ENCODE measurements at places on chromosomes 12 and 14.

- DNase-seq = no peak
- H3K36me3 ChIP-seq = no peaks in the 10 kb centered on the region
- H3K27ac ChIP-seq = no peak overlapping the region
- no peak overlapping the region for H3K4me3 ChIP-seq
- no peaks in the 10 kb centered on the region for H3K27me3 ChIP-seq
Observed at GRCh38 chr12:530308-530707, 70.6 kb downstream of the B4GALNT3 start.

- no peaks in the 10 kb centered on the region for H3K27me3 ChIP-seq
- no peak overlapping the region for H3K4me3 ChIP-seq
- H3K4me1 ChIP-seq = peaks cover 3% of the 10 kb centered on the region
- DNase-seq = no peak
- no peaks in the 10 kb centered on the region for H3K36me3 ChIP-seq
Observed at GRCh38 chr12:95118788-95119179, 45.4 kb upstream of the NR2C1 start.

- H3K27me3 ChIP-seq = peaks cover 43% of the 10 kb centered on the region
- DNase-seq = no peak
- peaks cover 23% of the 10 kb centered on the region for H3K4me1 ChIP-seq
- H3K4me3 ChIP-seq = no peak overlapping the region
- no peak overlapping the region for H3K27ac ChIP-seq
Observed at GRCh38 chr14:72512281-72512680, 381.6 kb downstream of the DPF3 start.

- H3K4me3 ChIP-seq = no peak overlapping the region
- no peak overlapping the region for H3K27ac ChIP-seq
- DNase-seq = no peak
- no peaks in the 10 kb centered on the region for H3K27me3 ChIP-seq
Observed at GRCh38 chr12:16716928-16717327, 111.0 kb upstream of the LMO3 start.

- H3K27ac ChIP-seq = no peak overlapping the region
- H3K27me3 ChIP-seq = no peaks in the 10 kb centered on the region
- peaks cover 4% of the 10 kb centered on the region for H3K4me1 ChIP-seq
Observed at GRCh38 chr14:90502760-90503159, 105.9 kb downstream of the CALM1 start.

- H3K27ac ChIP-seq = peak overlapping the region; percentile 58
- peak overlapping the region; percentile 80 for H3K4me3 ChIP-seq
- DNase-seq = no peak
- no peaks in the 10 kb centered on the region for H3K27me3 ChIP-seq
Observed at GRCh38 chr14:60184146-60184904, 19.1 kb upstream of the DHRS7 start.

GRCh38 chr12:70962226-70962794 is 41.8 kb upstream of the PTPRR start:
- no peak overlapping the region for H3K27ac ChIP-seq
- DNase-seq = no peak
- H3K27me3 ChIP-seq = no peaks in the 10 kb centered on the region
- H3K4me3 ChIP-seq = no peak overlapping the region
- H3K4me1 ChIP-seq = no peaks in the 10 kb centered on the region

GRCh38 chr12:124463341-124463921 is 104.0 kb downstream of the NCOR2 start:
- peaks cover 54% of the 10 kb centered on the region for H3K36me3 ChIP-seq
- H3K27ac ChIP-seq = no peak overlapping the region
- H3K27me3 ChIP-seq = no peaks in the 10 kb centered on the region

DNA sequence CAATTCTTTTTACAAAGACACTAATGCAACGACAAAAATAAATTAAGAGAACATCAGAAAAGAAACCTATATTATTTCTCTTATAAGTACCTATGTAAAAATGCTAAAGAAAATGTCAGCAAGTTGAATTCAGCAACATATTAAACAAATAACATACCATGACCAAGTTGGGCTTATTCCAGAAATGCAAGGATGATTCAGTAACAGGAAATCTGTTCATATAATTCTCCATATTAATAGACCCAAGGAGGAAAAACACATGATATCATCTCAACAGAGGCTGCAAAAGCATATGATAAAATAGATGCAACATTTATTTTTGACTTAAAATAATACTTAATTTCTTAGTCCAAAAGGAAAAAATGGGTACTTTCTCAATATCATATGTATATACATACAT is 25.1 kb upstream of the GPHB5 start:
- no peaks in the 10 kb centered on the region for H3K36me3 ChIP-seq
- no peaks in the 10 kb centered on the region for H3K4me1 ChIP-seq
- no peak overlapping the region for H3K4me3 ChIP-seq
- DNase-seq = no peak
- H3K27me3 ChIP-seq = peaks cover 17% of the 10 kb centered on the region

DNA sequence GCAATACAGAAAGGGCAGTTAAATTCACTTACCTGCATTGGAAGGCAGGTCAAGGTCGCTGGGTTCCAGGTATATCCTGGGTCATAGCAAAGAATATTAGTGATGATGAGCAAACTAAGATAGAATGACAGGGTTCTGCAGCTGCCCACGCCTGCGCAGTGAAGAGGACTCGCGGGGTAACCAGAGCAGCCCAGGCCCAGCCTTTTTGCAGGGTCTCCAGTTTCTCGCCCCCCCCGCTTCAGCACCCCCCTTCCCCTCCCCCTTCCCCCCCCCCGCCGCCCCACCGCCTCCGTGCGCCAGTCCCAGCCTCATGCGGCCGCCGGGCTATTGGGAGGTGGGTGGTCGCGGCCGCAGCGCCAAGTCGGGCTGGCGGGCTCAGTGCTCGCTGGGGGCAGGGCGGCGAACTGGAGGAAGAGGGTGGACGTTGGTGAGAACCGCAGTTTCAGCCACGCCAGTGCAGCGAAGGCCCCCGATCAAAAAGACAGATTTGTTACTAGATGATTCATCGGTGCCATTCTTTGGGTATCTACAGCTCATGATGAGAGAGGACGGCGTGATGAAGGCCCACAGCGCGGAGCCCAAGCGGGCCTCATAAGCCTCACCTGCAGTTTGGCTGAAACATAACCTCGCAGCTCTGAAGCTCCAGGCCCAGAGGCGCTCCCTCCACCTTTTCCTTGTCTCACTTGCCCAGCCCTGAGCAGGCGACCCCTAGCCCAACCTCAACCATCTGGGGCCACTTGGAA is 20.2 kb downstream of the SLC2A3 start:
- H3K27me3 ChIP-seq = no peaks in the 10 kb centered on the region
- H3K27ac ChIP-seq = no peak overlapping the region
- H3K36me3 ChIP-seq = peaks cover 33% of the 10 kb centered on the region
- no peak for DNase-seq
- peaks cover 3% of the 10 kb centered on the region for H3K4me1 ChIP-seq
- H3K4me3 ChIP-seq = no peak overlapping the region

DNA sequence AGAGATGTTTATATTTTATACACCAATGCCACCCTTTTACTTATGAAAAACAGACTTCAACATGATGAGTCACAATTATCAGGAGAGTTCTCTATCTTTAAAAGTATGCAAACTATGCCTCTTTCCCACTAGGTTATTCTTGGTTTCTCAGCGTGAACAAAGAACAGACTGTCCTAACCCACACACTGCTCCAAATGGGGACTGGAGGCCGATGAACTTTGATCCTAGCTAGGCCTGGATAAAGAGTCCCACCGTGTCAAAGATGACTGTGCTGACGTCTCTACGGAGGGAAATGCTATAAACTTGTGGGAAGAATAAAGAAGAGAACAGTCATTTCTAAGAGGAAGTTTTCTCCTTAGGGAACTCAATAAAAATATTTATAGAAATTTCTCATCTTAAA is 160.1 kb downstream of the EPS8 start:
- no peak overlapping the region for H3K4me3 ChIP-seq
- H3K36me3 ChIP-seq = no peaks in the 10 kb centered on the region
- DNase-seq = no peak

DNA sequence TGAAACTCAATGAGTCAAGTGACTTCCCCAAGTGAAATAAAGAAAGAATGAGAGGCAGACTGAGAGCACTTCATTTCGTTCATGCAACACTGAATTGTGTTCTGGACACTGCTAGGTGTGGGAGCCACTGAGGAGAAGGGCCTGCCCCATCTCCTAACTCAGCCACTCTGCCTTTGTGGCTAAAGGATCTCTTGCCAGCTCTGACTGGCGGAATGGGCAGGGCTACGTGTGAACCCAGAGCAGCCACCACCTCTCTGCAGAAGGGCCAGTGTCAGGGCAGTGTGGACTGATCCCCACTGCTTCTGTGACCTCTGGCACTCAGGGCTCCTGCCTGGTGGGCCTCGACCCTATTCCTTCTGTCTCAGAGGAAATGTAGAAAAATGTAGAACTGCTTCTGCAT is 46.5 kb upstream of the GZMB start:
- no peak for DNase-seq
- H3K4me1 ChIP-seq = peaks cover 49% of the 10 kb centered on the region
- H3K36me3 ChIP-seq = peaks cover 7% of the 10 kb centered on the region
- H3K27ac ChIP-seq = no peak overlapping the region
- no peak overlapping the region for H3K4me3 ChIP-seq

DNA sequence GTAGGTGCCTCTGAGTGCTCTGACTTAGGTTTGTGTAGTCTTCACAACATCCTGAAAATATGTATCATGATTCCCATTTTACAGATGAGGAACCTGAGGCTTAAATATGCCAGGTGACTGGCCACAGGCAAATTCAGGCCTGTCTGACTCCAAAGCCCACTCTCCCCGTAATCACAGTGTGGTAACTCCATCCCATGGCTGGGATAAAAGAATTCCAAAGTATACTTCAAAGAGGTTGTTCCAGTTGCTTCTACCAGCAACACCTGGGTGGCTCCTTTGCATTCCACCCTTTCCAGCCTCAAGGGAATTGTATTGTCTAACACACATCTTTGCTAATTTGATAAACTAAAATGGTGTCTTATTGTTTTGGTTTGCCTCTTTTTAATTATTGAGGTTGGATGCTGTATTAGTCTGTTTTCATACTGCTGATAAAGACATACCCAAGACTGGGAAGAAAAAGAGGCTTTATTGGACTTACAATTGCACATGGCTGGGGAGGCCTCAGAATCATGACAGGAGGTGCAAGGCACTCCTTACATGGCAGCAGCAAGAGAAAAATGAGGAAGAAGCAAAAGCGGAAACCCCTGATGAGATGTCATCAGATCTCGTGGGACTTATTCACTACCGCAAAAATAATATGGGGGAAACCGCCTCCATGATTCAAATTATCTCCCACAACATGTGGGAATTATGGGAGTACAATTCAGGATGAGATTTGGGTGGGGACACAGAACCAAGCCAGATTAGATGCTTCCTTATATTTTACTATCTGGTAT is 9.9 kb upstream of the CHST11 start:
- no peak for DNase-seq
- H3K4me3 ChIP-seq = no peak overlapping the region
- H3K4me1 ChIP-seq = no peaks in the 10 kb centered on the region
- H3K27ac ChIP-seq = no peak overlapping the region
- peaks cover 5% of the 10 kb centered on the region for H3K36me3 ChIP-seq

DNA sequence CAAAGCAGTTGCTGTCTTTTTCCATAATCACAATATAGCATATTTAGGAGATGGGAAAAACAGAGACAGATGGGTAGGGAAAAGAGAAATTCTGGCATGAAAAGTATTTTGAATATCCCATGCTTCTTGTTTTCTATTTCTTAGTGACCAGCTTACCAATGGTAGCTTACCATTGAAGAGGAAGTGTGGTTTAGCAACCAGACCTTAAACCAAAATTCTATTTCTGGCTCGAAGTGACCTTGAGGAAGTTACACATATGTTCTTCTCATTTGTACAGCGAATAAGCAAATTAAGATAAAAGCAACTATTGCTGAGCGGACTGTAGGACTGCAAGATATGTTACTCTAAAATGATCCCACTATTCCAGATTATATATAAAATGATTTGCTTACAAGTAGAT is 82.9 kb downstream of the FGD4 start:
- H3K4me1 ChIP-seq = peaks cover 6% of the 10 kb centered on the region
- DNase-seq = no peak
- H3K27ac ChIP-seq = no peak overlapping the region
- no peak overlapping the region for H3K4me3 ChIP-seq
- no peaks in the 10 kb centered on the region for H3K36me3 ChIP-seq
- H3K27me3 ChIP-seq = peaks cover 4% of the 10 kb centered on the region

GRCh38 chr14:100654814-100655740 is 67.9 kb upstream of the BEGAIN start:
- no peaks in the 10 kb centered on the region for H3K4me1 ChIP-seq
- H3K27me3 ChIP-seq = peaks cover 18% of the 10 kb centered on the region
- H3K4me3 ChIP-seq = no peak overlapping the region
- no peak overlapping the region for H3K27ac ChIP-seq
- H3K36me3 ChIP-seq = no peaks in the 10 kb centered on the region
- DNase-seq = no peak

GRCh38 chr12:59147791-59148190 is 227.5 kb upstream of the LRIG3 start:
- no peak for DNase-seq
- no peaks in the 10 kb centered on the region for H3K4me1 ChIP-seq
- H3K4me3 ChIP-seq = no peak overlapping the region
- H3K36me3 ChIP-seq = no peaks in the 10 kb centered on the region
- no peaks in the 10 kb centered on the region for H3K27me3 ChIP-seq

GRCh38 chr14:101823066-101823465 is 61.6 kb downstream of the PPP2R5C start:
- H3K36me3 ChIP-seq = peaks cover 75% of the 10 kb centered on the region
- H3K4me1 ChIP-seq = peaks cover 80% of the 10 kb centered on the region
- H3K4me3 ChIP-seq = peak overlapping the region; percentile 87
- no peak for DNase-seq

- H3K4me3 ChIP-seq = no peak overlapping the region
- H3K27ac ChIP-seq = no peak overlapping the region
- H3K36me3 ChIP-seq = no peaks in the 10 kb centered on the region
- DNase-seq = no peak
Observed at GRCh38 chr12:101018540-101018939, 191.5 kb downstream of the SLC5A8 start.

DNA sequence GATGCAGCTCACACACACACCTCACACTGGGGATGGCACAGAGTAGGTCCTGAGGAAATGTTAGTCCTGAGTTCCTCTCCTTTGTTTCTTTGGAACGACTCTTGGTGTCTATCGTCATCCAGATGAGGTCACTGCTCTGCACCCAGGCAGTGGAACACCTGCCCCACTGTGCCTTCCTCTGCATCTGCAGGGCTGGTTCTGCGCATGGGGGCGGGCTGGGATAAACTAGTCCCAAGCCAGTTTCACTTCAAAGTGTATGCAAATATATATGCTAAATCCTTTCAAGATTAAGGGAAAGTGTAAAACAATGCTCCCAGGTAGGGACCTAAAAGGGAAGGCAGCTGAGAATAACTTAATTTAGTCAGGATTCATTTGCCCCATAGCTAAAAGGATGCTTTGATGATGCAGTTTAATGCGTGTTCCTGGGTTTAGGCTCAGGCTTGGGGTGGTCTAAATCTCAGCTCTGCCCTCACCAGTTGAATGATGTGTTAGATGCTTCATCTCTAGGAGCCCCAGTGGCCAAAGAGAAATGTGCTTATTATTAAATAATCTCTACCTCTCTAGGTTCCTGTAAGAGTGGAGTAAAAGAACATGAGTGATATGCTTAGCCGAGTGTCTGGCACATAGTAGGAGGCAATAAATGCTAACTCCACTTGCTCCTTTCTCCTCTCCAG is 47.1 kb upstream of the OVCH1 start:
- no peak overlapping the region for H3K4me3 ChIP-seq
- H3K27ac ChIP-seq = no peak overlapping the region
- no peak for DNase-seq
- H3K27me3 ChIP-seq = no peaks in the 10 kb centered on the region
- H3K36me3 ChIP-seq = no peaks in the 10 kb centered on the region

All from T-helper 2 cell treated with Interferon-gamma antibody and Interleukin-4, amounts not matched to agents 5 μg/mL and 100 μg/mL, for 36 hours (primary cell).